ENCODE measurements at places on chromosomes 1 and 21. TPM values are rescaled to one million over a fixed set of nuclear protein-coding genes. Genes with fewer than 3 reads are reported as not detected.

- DNase-seq, result no peak
Observed at GRCh38 chr1:55468142-55468795, 253.1 kb upstream of the USP24 start.

DNA sequence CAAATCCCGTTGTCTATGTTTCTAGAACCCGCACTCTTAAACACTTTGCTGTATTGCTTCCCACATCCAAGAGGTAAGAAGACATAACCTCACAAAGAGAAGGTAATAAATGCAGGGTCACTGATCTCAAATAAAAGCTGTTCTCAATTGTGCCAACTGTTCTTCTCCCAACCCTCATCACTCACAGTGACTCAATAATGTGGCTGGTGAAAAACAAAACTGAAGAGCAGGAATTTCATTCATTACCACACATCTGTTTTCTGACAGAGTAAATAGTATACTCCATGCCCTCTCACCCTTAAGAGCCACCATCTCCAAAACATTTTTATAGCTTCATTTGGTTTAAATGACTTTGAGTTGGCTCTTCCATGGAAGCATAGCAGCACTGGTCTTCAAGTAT is 6.2 kb upstream of the ERICH3 start:
- no peak for DNase-seq

DNA sequence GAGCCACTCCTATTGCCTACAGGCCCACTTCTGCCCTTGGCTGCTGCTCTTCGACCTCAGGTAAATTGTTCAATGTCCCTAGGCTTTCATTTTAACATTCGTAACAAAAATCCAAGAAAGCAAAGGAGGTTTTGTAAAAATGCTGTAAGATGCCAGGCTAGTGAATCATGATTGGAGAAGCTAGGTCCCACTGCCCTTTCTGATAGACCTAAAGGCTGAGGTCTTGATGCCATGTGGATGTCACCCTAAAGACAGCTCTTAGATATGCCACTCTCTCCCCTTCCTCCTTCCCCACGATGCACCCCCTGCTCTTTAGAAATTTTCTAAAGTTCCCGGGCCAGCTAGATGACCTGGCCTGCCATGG is 9.9 kb upstream of the TMEM39B start:
- DNase-seq, result no peak

GRCh38 chr1:74629283-74629682 is 44.3 kb downstream of the ERICH3 start:
- no peak for DNase-seq

DNA sequence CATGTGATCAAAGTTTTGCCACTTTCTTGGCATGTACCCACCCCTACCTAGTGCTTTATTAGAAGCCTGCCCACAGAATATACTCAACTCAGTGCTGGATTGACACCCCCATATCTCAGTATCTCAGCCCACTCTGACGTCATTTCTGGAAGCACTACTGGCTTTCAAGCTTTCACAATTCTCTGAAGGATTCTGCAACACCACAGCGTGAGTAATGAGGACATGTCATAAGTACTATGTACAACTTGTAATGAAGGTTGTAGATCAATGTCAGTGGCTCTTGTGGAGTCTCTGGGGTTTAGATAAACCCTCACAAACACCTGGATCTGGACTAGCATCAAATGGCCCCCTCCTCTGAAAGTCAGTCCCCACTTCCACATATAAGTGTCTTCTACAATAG is 57.2 kb downstream of the TNFSF4 start:
- no peak for DNase-seq

DNA sequence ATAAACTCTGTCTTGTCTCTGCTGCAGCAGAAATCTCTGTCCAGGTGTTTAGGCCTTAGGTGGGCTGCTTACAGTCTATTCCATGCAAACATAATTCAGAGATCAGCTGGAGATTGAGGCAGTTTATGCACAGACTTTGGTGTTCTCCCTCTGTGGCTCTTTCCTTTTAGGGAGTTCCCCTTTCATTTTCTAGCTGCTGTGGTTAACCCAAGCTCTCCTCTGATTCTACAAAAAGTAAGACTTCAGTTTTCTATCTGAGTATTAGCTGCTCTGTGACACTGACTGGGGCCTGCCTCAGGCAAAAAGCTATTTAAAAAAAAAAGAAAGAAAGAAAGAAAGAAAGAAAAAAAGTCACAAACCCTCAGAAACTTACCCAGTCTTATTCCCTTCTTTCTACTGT is 211.1 kb downstream of the CAMTA1 start:
- no peak for DNase-seq

The ARHGEF11 gene
- 28.9 TPM for total RNA-seq

The NBPF6 gene
- total RNA-seq, result not detected

The MYOC gene
- total RNA-seq, result not detected

The EXO1 gene
- 32.9 TPM for total RNA-seq

The UBE2U gene
- total RNA-seq, result not detected

The KCNK2 gene
- total RNA-seq, result 0.27 TPM

Measured in HCT116 (cell line).